ENCODE measurements at places on chromosomes 1 and 21. TPM values are rescaled to one million over a fixed set of nuclear protein-coding genes. Genes with fewer than 3 reads are reported as not detected.

Gene EPHB2
- 29.0 TPM for total RNA-seq

Gene CXADR
- total RNA-seq = 24.7 TPM

Gene MROH7
- total RNA-seq = not detected

Gene OR14K1
- not detected for total RNA-seq

Gene CD1D
- total RNA-seq = not detected

Gene GSTM1
- not detected for total RNA-seq

Gene PLPP3
- total RNA-seq = 8.2 TPM

Gene MIXL1
- 0.69 TPM for total RNA-seq

Gene RHOC
- 197 TPM for total RNA-seq

Gene POGK
- 49.5 TPM for total RNA-seq

Gene CELA2A
- 0.72 TPM for total RNA-seq

Gene OR2G6
- total RNA-seq = not detected

Gene CLCA4
- total RNA-seq = 0.08 TPM

Gene APCS
- 0.33 TPM for total RNA-seq

Gene FLG
- not detected for total RNA-seq

Gene OR2T11
- not detected for total RNA-seq

Gene KCNE1
- not detected for total RNA-seq

Gene LAMB3
- 0.85 TPM for total RNA-seq

Gene CLK2
- total RNA-seq = 43.6 TPM

Gene TDRD10
- total RNA-seq = not detected

Gene ST6GALNAC5
- total RNA-seq = not detected

Gene LDLRAD1
- not detected for total RNA-seq

Gene LBR
- total RNA-seq = 58.2 TPM

Gene SPOCD1
- 0.54 TPM for total RNA-seq

Gene SLC50A1
- 67.4 TPM for total RNA-seq

Gene OR10Z1
- not detected for total RNA-seq

Gene COL11A1
- 106 TPM for total RNA-seq

Gene FAM177B
- not detected for total RNA-seq

Gene XCL2
- not detected for total RNA-seq

Gene SPATA1
- total RNA-seq = 5.0 TPM

Gene SLC2A5
- total RNA-seq = 0.26 TPM

Gene AIM2
- not detected for total RNA-seq

Gene OR2T2
- not detected for total RNA-seq

Gene OR2L13
- total RNA-seq = not detected

Gene THEMIS2
- total RNA-seq = 4.2 TPM

Gene CEP170
- total RNA-seq = 89.3 TPM

Gene BMP8B
- total RNA-seq = 3.7 TPM

Gene SH3GLB1
- total RNA-seq = 94.3 TPM

Gene GJA8
- not detected for total RNA-seq

Gene SH3D21
- total RNA-seq = 18.9 TPM

Gene NR1I3
- total RNA-seq = not detected

Gene SDF4
- total RNA-seq = 335 TPM

Gene KRTAP20-1
- total RNA-seq = not detected

Gene AMPD1
- total RNA-seq = not detected

Gene S100A9
- 0.44 TPM for total RNA-seq

Gene CYYR1
- total RNA-seq = not detected

Gene PALMD
- 0.05 TPM for total RNA-seq

Gene LCE2B
- not detected for total RNA-seq

Gene TMIGD3
- not detected for total RNA-seq

Gene UBXN10
- total RNA-seq = 0.05 TPM

Gene ERICH3
- not detected for total RNA-seq

Gene MAP1LC3C
- 0.21 TPM for total RNA-seq

Gene HLX
- 0.39 TPM for total RNA-seq

Gene ACAP3
- total RNA-seq = 30.7 TPM

Measured in Panc1 (cell line).